Activated CD4-positive, alpha-beta T cell treated with anti-CD3 and anti-CD28 coated beads for 1 hour (primary cell): ENCODE measurements at places on chromosomes 6 and 20.

DNA sequence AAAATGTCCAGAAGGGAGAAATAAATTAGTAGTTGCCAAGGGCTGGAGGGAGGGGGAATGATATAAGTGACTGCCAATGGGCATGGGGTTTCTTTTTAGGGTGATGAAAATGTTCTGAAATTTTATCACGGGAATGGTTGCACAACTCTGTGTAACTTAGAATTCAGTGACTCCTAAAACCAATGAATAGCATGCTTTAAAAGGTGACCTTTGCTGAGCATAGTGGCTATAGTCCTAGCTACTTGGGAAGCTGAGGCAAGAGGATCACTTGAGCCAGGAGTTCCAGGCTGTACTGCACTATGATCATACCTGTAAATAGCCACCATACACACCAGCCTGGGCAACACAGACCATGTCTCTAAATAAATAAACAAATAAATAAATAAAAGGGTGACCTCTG, 109.0 kb downstream of the ATG5 start:
- no peak for DNase-seq

DNA sequence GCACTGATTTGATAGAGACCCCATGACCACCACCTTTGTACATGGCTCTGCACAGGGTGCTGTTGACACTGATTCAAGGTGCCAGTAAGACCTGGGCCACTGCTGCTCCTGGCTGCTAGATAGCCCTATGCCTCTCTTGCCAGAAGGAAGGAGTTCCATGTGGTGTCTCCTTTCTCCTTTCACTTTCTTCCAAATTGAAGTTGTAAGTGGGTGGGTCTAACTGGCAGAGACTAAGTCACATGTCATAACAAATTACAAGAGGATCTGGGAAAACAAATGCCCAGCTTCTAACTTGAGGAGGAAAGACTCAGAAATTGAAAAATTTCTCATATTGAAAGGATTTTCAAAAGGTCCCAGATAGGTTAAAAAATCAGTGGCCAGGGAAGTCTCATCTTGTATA, 116.8 kb downstream of the TFAP2B start:
- no peak for DNase-seq

DNA sequence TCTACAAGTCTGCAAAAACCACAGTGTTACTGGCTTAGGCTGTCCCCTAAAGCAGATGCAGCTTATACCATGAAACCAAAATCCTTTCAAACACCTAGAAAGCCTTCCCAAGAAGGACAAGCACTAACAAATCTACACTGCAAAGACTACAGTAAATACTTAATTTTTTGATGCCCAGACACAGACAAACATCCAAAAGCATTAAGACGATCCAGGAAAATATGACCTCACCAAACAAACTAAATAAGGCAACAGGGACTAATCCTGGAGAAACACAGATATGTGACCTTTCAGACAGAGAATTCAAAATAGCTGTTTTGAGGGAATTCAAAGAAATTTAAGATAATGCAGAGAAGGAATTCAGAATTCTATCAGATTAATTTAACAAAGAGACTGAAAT, 423.5 kb downstream of the COL12A1 start:
- DNase-seq: no peak

DNA sequence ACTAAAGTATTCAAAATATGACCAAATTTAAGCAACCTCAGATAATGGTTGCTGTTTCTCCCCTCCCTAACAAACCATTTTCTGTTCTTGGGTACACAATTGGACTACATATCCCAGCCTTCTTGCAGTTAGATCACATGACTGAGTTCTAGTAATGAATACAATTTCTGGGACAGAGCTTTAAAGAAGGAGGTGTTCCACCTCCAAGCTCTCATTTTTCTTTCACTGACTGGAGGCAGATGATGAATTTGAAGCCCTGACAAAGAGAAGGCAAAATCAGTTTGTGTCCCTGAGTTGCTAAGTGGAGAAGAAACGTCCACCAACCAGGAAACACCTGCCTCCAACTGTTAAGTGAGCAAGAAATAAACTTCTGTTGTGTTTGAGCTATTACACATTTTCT, 117.2 kb downstream of the LCA5 start:
- no peak for DNase-seq

- DNase-seq: no peak
Observed at GRCh38 chr20:49505518-49505917, 23.1 kb upstream of the KCNB1 start.

DNA sequence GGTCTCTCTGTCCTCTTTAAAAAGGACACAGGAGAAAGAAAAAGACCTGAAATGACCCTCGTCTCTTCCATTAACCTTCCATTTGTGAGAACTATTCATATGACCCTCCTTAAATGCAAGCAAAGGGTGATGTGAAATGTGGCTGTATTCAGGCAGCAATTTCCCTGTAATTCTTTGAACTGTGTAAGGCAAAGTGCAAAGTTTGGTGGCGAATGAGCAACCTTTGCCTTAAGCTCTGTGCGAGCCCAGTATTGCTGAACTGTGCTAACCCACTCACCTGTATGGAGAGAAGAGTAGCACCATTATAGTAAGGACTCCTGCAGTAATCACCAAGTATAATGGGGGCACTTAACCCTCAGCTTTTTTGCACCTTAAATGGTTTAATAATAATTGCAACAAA, 223.4 kb downstream of the PLCB1 start:
- no peak for DNase-seq
